Trophoblast cell (in vitro differentiated cells and primary cell): ENCODE measurements at places on chromosomes 13 and 19.

DNA sequence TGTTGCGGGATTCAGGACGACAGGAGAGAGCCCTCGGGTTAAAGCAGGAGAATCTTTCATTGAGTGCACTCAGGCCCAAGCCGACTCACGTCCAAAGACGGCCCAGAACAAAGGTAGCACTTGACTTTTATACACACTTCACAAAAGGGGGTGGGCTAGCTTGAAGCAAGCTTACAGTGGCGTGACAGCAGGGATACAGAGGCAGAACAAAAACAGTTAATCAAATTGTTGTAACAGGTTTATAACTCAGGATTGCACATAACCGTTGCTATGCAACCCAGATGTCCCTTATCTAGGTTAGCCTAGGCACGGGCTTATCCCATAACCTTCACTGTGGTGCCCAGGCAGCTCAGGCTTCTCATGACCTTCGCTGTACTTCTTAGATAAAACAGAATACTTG is 2.0 kb downstream of the MED25 start:
- no peak for DNase-seq

- no peak for DNase-seq
These were observed 80.8 kb downstream of the KL start for GRCh38 chr13:33096886-33097605.

DNA sequence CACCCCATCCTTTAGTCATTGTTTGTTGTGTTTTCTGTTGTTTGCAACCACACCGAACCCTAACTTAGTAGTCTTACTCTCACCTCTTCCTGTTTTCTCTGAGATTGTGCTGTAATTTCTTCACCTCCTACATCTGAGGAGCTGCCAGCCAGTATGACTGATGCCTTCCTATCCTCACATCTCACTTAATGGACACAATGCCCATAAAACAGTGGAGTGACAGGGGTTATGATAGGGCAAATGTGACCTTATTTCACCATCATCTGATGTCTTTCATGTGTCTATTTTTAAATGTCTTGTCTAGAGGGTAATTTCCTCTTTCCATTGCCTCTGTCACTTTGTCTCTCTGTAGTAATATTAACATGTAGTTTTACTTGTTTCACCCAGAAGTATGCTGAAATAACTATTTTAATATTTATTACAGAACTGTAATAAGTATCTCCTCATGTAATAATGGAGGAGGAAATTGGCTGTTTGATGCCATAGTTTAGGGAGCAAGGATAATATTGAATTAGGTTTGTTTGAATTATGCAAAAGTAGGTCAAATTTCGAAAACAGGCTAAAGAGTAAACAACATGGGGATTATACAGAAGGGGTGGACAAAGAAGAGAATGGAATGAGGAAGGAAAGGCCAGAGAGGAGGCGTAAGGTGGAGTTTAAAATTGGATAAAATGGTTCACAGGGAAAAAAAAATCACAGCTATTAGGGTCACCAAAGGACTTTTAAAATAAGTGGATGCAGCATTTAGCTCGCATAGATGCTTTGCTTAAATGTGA is 103.5 kb upstream of the SPRY2 start:
- DNase-seq, result no peak

- no peak for DNase-seq
These were observed 41.0 kb upstream of the PEPD start for GRCh38 chr19:33562636-33563035.

- peak; percentile 75 for DNase-seq
These were observed 159.6 kb upstream of the ATXN8OS start for GRCh38 chr13:69948016-69948415.

DNA sequence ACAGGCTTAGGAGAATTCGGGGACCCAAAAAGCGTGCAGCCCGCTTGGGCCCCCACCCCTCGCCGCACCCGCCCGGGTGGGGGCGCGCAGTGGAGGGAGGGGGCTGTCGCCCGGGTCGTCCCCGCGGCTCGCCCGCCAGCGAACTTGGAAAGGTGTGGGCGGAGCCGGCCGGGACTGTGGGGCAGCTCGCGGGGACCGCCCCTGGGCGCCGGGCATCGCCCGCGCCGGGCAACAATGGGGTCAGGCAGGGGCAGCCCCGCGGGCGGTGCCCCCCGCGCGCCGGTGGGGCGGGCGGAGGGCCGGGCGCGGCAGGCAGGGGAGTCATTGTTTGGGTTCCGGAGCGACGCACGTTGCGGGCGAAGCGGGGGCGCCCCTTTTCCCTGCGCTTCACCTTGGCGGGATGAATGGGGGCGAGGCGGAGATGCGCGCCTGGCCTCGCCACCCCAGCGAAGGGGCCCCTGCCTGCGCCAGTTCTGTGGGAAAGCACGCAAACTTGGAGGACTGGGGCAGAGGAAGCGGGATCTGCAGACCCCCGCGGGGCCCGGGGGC is 647 bp upstream of the KLF12 start:
- DNase-seq, result peak; percentile 21

- DNase-seq, result no peak
These were observed at the start of gene KLK13 for GRCh38 chr19:51064534-51065220. TSS of gene KLK13 (minus strand) at chr19:51065092. CDS start at chr19:51065067, 25 bp downstream.

- peak; percentile 27 for DNase-seq
These were observed 209.5 kb upstream of the SLC10A2 start for GRCh38 chr13:103275722-103276121.

GRCh38 chr13:27174766-27175455 is 3.3 kb upstream of the USP12 start:
- no peak for DNase-seq

GRCh38 chr13:18996627-18997051 is 185.0 kb downstream of the TUBA3C start:
- DNase-seq, result no peak

- no peak for DNase-seq
These were observed 35.0 kb downstream of the ZNF536 start for GRCh38 chr19:30407068-30407709.

DNA sequence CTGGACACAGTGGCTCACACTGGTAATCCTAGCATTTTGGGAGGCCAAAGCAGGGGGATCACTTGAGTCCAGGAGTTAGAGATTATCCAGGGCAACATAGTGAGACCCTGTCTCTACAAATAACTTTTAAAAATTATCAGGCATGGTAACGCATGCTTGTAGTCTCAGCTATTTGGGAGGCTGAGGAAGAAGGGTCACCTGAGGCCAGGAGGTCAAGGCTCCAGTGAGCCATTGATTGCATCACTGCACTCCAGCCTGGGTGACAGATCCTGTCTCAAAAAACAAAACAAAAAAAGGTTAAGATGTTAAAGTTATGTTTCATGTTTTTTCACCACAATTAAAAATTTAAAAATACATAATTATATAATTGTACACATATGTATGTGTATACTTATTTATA is 19.2 kb upstream of the DIAPH3 start:
- no peak for DNase-seq

GRCh38 chr13:68895696-68896095 is 1211.9 kb upstream of the ATXN8OS start:
- DNase-seq, result no peak

DNA sequence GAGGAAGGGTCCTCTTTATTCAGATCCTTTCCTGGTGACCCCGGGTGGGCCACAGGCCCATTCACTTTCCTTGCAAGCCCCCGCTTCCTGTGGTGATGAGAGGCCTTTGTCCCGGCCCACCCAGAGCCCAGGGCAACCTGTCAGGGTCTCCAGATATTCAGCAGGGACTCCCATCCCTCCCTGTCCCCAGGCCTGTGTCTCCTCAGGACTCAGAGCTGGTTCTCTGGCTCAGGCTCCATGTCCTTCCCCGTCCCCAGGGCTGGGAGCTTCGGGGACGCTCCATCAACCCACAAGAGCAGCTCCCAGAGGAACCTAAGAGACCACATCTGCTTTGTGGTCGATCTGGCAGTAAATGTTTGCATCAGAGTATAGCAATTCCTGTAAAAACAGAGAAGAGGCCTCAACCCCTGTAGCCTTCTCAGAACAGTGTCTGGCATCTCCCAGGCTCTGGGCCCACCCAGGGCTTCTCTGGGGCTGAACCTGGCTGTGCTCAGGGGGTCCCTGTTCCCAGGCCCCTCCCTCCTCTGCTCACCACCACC is 7.8 kb downstream of the CEACAM4 start:
- no peak for DNase-seq

GRCh38 chr13:86193281-86193680 is 394.1 kb upstream of the SLITRK6 start:
- DNase-seq, result no peak

DNA sequence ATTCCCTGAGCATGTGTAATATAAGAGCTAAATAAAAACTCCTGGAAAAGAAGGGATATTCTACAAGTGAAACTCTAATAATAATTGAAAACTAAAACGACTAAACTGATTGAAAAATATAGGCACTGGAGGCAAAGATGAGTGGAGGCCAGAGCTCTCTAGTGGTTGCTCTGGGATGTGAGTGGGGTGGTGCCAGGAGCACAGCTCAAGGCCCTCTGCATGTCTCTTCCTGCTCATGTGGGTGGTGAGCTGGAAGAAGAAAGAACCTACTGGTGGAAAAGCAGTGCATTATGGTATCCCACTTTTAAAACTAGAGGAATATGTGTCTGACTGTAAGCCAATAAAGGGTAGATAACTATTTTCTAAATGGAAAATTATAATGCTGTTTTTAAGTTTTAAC is 15.8 kb upstream of the ARHGEF7 start:
- DNase-seq, result no peak

- DNase-seq, result peak; percentile 86
These were observed 27.8 kb upstream of the IGFL4 start for GRCh38 chr19:46068345-46069258.
